Activated CD4-positive, CD25-positive, alpha-beta regulatory T cell treated with anti-CD3 and anti-CD28 coated beads, Interleukin-2, amount 50 U/mL, for 24 hours (primary cell): ENCODE measurements at places on chromosomes 2 and 18.

DNA sequence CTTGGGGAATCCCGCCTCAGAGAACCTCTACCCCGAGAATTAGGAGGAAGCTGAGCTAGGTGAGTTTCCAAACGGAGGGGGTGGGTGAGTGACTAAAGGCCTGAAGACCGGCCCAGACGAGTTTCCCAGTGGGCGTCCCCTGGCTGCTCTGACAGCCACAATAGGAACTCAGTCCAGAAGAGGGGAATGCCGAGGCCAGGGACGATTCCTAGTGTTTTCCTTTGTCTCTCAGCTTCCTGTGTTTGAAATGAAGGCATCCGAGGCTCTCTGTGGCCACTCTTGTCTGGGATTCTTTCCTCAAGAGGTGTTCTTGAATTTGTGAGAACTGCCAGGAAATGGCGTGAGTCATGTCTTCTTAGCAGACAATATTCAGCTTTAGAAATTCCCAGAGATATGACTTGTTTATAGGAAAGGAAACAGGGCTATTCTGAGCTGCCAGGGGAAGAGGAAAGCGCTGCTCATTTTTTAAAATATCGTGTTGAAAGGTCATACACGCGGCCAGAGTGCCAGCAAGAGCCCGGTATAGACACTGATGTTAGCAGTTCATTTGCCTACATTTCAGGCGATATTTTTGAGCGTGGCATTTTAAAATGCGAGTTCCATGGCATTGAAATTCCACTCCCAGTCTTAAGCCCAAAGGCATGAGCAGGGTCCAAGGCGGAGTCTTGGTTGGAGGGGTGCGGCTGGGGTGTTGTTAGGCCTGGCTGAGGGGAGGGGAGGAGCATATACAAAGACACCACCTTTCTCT lies 169.1 kb upstream of the KLF7 start:
- peak; percentile 2 for ATAC-seq

- no peak for ATAC-seq
Measured at GRCh38 chr2:175167076-175167791, 769 bp downstream of the ATF2 start.

GRCh38 chr18:78950386-78950785 lies 29.2 kb upstream of the SALL3 start:
- no peak for ATAC-seq

- ATAC-seq = no peak
Measured at GRCh38 chr2:62565309-62565908, 59.4 kb upstream of the TMEM17 start.

DNA sequence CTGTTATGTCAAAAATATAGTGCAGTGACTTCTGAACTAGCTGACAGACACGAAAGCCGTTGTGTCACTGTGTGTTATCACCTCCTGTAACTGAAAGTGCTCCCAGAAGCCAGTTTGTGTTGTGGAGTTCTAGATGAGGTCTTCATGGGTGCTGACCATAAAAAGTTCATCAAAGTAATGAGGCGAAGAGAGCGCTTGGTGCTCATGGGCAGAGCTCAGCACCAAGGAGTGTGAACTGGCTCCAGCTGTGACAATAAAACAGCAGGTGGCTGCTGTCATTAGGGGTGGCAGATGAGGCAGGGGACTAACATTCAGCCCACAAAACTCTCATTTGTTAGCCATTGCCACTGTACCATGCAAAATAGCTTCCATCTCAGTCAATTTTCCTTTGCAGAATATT lies 151.1 kb downstream of the ZNF407 start:
- ATAC-seq = no peak

DNA sequence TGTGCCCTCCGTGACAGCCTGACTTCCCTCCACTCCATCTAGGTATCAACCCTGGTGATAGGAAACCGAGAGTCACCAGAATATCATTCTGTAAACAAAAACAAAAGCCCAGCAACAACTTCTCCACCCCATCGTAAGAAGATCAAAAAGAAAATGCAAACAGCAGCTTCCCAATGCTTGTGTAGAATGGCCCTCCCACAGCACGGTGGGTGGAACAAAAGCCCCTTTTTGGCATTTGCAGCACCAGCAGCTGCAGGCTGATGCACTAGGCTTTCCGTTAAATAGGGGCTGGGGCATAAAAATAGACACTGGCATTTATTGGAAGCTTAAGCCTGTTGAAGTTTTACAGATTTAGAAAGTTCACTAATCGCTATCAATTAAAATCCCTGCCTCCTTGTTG lies 513.0 kb downstream of the GALR1 start:
- no peak for ATAC-seq

DNA sequence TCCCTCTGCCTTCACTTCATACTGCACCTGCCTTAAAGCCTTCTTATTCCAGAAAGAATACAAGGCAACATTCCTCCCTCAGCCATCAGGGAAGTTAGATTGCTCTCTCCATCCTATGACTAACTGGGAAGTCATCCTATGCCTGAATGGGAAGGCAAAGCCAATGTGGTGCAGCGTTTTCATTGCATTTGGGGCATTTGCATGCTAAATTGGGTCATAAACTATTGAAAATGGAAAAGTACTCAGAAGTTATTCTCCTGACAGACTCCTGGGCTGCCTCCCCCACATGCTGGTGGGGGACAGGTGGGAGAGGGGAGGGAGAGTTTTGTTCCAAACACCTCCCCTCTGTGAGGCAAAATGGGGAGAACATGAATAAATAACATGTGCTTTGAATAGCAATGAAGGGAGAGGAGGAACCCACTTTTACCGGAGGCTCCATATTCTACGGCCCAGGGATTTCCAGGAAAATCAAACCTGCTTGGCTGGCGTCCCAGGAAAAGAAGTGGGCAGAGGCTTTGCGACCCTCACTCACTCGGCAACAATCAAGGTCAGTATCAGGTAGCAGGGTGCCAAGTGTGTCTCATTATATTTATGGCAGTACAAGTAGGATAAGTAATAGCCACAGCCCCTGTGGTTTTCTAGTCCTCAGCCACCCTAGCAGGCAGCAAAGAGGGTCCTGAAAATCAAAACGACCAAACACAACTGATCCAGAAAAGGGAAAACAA lies 84.1 kb downstream of the BOD1L2 start:
- ATAC-seq = no peak

GRCh38 chr2:45184606-45185005 lies 175.4 kb upstream of the SIX2 start:
- ATAC-seq = no peak

GRCh38 chr2:85314884-85315242 lies 12.9 kb downstream of the TGOLN2 start:
- ATAC-seq = no peak

- ATAC-seq = no peak
Measured at GRCh38 chr18:21904856-21905255, 164.3 kb downstream of the MIB1 start.

DNA sequence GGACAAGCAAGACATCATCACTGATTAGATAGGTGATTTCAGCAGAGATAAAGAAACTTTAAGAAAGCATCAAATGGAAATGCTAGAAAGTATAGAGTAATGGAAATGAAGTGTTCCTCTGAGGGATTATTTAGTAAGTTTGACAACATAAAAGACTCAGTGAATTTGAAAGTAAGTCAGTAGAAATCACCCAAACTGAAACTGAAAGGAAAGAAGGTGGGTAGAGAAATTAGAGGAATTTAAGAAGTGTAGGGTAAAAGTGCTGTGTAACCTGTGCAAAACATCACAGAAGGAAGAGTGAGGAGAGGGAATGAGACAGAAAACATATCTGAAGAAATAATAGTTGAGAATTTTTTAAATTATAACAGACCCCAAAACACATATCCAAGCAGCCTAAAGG lies 343.1 kb downstream of the CBLN2 start:
- ATAC-seq = peak; percentile 35

DNA sequence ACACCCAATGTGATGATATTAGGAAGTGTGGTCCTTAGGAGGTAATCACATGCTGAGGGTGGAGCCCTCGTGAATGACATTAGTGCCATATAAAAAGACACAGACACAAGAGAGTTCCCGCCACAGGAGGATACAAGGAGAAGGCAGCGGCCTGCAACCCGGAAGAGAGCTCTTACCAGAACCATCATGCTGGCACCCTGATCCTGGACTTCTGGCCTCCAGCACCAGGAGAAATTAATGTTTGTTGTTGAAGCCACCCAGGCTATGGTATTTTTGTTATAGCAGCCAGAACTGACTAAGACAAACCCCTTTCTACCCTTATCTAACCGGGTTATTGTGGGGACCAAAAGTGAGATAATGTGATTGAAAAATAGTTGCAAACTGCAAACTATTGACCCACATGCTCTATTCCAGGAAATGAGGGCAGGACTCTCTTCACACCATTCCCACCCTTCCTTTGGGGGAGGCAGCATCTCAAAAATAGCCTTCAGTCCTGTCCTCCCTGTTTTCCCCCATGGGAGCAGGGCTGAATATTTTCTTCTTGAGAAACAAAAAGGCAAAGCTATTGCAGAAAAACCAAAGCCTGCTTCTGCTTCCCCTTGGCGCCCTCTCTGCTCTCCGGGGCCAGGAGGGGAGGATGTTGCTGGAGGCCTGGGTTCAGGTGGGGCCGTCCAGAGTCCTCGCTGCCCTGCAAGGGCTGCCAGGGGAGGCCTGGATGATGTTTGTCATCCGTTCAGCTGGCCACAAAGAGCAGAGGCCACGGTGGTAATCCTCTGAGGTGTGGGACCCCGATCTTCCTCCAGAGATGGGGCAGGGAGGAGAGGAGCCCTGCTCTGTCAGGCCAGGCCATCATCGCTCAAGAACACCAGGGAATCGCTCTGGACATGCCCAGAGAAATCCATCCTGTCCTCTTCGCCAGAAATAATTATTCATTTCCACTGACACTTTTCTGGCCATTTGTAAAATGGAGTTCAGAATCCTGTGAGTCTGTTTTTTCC lies 73.8 kb upstream of the HAAO start:
- no peak for ATAC-seq
